ENCODE measurements at places on chromosomes 16 and 17.

DNA sequence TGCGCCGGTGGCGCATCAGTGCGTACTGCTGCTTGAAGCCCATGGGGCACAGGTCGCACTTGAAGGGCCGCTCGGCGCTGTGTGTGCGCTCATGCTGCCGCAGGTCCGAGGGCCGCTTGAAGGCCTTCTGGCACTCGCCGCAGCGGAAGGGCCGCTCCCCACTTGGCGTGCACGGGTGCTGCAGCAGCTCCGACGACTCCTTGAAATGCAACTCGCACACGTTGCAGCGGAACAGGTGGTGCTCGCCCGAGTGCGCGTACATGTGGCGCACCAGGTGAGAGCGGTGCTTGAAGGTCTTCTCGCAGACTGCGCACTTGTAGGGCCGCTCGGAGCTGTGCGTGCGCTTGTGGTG lies 3.3 kb downstream of the ZNF319 start:
- no peak for DNase-seq

- no peak for DNase-seq
Observed at GRCh38 chr17:49132699-49133364, at the start of gene B4GALNT2. B4GALNT2 (plus strand) TSS chr17:49132769; CDS start chr17:49132793, 24 bp downstream.

DNA sequence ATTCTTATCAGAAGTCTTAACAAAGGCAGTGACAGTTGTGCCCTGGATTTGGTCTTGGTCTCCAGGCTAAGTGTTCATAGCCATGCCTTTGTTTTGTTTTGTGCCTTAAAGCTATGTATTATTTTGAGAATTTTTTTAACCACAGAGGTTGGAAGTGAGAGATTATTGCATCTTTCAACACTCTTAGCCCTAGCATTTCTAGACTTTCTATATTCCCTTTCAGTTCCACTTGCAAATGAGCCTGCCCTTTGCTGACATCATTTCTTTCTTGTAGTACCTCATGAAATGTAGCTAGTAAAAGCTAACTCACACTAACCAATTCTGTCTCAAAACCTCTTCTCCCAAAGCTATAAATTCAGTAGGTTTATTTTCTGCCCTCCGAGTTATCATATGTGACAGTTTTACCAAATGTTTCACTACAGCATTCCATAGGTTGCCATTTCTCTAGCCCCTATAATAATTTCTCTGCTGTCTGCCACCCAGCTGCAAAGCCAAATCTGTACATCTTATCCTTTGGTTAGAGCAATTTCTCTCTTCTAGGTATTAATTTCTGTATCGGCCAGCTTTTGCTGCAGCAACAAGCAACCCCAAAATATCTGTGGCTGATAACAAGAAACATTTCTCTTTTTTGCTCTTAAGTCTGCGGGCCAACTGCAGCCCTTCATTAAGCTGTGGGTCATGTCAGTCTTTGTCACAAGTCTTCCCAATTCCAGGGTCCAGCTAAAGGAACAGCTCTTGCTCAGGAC lies 14.2 kb upstream of the CCL1 start:
- DNase-seq, result no peak

- peak; percentile 18 for DNase-seq
Observed at GRCh38 chr16:56603589-56603988, 4.8 kb upstream of the MT2A start.

DNA sequence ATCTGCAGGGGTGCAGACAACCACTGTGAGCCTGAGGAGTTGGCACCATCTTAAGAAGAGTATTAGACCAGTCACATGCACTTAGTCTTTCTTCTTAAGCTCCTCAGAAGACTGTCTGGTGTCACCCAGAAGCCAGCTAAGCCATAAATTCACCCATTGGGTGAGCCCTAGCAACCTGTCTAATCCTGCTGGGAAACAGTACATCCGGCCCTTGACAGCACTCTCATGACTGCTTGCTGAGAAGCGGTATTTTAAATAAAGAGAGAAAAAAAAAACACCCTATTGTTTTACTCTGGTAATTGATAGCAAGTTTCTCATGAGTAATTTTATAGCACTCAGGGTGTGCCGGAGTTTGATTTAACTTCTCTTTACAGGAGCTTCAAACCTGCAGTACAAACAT lies 134.7 kb downstream of the SOX9 start:
- DNase-seq, result no peak

DNA sequence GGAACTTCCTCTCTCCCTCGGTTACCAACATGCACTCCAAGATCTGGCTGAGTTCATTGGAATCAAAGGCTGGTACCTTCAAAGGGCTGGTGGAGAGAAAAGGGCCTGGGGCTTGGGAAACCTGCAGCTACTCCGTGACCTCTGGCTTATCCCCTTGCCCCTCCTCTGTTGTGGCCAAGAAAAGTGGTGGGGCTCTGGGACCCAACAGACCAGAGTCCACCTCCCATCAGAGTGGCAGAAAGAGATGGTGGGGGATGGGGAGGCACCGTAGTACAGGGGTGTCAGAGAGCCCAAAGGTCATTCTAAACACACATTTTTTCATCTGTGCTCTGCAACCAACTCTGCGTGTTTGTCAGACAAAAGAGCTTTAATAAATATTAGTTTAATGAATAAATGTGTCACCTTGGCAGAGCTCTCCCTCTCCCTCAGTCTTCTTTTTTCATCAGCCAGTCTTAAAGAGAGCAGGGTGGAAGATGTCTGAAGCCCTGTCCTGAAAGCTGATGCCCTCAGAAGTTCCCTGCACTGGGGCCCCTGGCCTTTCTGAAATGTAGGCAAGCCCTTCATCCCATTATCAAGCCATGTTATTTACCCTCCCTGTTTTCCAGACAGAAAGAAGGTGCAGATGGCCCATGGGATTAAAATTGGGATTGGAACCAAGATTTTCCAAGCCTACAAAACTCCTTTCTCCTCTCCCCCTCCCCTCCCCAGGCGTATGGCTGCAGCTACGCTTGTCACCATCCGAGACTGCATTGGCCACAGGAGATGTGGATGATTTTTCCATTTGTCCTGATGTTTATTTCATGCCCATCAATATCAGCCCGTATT lies 227.3 kb downstream of the CCDC182 start:
- no peak for DNase-seq

- peak; percentile 88 for DNase-seq
Observed at GRCh38 chr17:65122836-65123756, 14.1 kb upstream of the RGS9 start.

Data from amniotic epithelial cell (primary cell).